ENCODE measurements at places on chromosomes 1 and 21.

DNA sequence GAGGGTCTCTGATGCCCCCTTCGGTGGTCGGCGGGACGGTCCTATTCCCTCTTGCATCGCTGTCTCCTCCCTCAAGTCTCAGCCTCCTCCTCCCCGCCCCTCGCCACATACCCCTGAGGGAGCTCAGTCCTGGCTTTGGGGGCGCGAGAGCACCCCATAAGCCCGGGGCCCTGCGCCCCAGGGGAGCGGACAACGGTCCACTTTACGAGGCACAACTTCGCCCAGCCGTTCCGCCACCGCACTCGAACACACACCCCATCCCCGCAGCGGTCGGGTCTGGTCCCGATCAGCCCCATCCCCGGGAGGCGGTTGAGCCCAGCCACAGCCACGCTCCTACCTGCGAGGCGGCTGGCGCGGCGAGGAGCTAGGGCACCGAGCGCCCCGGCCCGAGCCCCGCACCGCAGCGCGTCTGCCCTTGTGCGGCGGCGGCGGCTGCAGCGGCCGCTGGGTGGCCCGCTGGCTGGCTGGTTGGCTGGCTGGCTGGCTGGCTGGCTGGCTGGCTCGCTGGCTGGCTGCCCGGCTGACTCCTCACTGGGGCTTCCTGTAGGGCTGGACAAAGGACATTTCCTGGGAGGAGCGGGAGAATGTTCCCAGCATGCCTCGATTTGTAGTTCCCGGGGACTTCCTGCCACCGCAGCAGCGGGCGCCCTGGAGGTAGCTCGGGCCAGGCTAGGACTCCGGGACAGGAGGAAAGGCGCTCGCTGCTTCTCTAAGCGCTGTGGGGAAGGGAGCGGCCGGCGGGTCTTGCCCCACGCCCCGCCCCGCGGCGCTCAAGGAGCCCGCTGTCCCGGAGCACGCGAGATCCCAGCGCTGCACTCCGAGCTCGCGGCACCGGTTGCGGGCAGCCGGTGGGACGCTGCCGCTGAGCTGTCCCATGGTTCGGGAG is at the start of gene ZNF697:
Gene ZNF697 (minus strand): TSS at position 533 of the 886 bp plus-strand sequence. CDS start 22,166 bp downstream, outside the sequence.
- peak; percentile 83 for DNase-seq

- no peak for DNase-seq
Observed at GRCh38 chr1:52955129-52955970, 28.3 kb downstream of the SCP2 start.

DNA sequence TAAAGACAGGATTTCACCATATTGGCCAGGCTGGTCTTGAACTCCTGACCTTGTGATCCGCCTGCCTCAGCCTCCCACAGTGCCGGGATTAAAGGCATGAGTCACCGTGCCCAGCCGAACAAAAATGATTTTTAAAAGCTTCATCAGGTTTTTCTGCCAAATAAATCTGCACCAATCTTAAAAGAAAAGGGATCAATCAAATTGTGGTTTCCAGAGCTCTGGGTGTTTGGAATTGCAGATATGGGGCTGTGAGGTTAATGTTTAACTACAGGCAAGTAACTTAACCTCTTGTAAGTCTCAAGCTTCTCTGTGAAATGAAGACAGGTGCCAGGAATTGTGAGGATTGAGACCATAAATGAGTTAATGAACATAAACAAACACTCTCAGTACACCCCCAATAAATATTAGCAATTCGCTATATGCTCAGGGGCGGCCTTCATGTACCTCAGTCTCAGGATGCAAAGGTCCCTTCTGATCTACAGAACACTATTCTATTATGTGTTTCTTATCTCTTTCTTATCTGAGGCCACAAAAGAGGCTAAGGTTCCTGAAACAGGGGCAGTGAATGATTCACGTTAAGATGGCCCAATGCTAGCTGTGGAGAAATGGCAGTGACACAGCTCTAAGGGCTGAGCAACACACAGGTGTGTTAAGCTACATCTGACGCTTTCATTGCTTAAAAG is 7.1 kb upstream of the GNPAT start:
- no peak for DNase-seq

GRCh38 chr1:161287482-161288054 is 22.2 kb downstream of the MPZ start:
- DNase-seq, result no peak

- DNase-seq, result no peak
Observed at GRCh38 chr1:7684132-7684531, 87.0 kb upstream of the VAMP3 start.

- no peak for DNase-seq
Observed at GRCh38 chr1:36136535-36136934, 11.5 kb upstream of the COL8A2 start.

DNA sequence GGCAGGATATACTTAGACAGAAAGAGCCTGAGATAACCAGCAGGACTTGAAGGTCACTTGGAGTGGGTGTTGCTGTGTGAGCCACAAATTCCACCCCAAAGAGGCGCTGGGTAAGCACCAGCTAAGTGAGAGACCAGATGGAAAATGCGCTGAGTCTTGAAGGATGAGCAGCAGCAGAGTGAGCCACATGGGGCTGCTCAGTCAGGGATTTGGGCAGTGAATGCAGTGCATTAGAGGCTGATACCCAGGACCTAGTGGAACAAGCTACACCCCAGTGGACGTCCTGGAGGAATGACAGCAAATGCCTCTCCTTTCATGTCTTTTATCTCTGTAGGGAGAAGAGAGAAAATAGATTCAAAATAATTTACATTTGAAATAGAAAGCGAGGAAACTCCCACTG is 11.3 kb downstream of the GRIK1 start:
- DNase-seq, result no peak

DNA sequence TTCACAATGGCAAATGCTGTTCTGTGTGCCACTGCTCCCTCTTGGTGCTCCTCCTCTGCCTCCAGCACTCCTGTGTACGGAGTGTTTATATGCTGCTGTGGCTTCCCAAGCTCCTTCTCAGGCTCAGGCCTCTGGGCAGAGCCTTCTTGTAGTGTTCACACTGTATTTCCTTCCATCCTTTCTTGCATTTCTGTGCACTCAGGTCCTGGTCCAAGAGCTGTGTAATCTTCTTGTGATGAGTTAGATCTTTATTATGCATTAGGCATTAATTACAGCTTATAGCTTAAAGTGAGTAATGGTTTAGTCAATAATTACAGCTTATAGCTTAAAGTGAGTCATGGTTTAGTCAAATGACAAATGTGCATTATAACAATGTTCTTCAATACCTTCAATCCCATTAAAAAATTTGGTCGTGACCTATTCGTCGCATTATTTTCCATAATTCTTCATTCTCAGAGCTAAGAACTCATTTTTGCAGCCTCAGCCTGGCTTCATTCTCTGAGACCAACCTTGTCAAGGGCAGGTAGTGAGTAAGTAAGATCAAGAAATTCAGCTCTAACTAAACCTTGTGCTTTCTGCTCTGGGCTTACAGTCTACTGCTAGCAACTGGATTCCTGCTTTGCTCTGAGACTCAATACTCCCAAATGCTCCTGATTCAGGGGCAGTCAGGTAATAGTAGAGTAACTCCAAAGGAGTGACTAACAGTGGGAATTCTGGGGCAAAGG is 154.5 kb upstream of the SPAG17 start:
- DNase-seq, result no peak

GRCh38 chr1:31155216-31155806 is 84.4 kb downstream of the NKAIN1 start:
- DNase-seq, result peak; percentile 1

DNA sequence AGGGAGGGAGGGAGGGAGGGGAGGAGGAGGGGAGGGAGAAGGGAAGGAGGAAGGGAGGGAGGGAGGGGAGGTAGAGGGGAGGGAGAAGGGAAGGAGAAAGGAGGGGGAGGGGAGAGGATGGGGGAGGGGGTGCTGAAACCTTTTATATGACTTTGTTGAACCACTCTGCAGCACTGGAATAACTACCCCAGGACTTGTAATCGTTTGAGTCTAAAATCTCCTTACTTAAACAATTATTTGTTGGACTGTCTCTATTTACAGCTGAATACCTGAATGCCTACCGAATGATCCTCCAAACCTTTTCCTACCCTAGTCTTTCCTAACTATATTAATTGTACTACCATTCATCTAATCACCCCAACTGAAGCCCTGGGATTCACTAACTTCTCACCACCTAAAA is 181.8 kb downstream of the TPR start:
- no peak for DNase-seq

- no peak for DNase-seq
Observed at GRCh38 chr1:112530832-112531231, 22.1 kb downstream of the WNT2B start.

GRCh38 chr1:190022709-190023108 is 455.0 kb downstream of the BRINP3 start:
- no peak for DNase-seq

DNA sequence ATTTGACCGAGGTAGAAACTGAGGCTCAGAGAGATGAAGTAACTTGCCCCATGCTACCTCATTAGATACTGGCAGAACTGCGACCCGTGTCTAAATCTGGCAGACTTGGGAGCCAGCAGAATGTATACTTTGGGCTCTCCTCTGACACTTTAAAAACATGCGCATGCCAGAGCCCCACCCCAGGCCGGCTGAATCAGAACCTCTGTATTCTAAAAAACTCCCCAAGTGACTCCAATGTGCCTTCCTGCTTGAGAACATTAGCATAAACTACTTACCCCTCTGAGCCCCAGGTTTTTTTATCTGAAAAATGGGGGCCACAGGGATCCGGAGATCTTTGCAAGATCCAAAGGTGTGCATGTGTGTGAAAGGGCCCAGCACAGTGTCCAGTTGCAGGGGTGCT is 344.7 kb upstream of the USP24 start:
- no peak for DNase-seq

DNA sequence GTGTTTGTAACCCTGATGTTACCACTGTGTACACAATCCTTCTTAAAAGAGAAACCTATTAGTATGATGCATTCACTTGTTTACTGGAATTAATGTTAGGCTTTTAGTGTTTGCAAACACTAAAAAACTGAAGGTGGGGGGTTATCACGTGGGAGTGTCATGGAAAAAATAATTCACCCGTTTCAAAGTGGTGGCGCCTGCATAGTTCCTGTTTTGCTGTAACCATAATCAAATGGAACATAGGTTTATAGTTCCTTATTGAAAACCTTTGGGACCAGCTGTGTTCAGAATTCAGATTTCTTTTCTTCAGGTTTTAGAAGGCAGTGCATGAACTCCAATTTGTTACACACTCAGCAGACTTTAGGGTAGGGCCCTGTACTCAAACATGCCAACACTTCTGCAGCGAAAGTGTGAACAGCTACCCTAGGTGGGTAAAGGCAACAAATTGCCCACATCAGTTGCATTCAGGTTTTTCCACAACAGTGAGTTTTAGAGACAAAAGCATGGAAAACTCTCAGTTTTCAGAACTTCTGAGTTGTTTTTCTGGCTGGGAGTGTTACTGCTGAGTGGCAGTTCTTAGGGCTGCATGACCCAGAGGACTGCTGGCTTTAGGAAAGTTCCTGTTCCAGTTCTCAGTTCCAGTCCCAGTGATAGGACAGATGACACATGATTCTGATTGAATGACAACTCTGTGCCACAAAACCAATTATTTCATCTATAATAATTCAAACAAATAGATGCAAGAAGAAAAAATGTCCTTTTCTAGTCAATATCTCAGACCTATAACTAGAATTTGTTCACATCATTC is 29.1 kb upstream of the IVNS1ABP start:
- DNase-seq, result no peak

DNA sequence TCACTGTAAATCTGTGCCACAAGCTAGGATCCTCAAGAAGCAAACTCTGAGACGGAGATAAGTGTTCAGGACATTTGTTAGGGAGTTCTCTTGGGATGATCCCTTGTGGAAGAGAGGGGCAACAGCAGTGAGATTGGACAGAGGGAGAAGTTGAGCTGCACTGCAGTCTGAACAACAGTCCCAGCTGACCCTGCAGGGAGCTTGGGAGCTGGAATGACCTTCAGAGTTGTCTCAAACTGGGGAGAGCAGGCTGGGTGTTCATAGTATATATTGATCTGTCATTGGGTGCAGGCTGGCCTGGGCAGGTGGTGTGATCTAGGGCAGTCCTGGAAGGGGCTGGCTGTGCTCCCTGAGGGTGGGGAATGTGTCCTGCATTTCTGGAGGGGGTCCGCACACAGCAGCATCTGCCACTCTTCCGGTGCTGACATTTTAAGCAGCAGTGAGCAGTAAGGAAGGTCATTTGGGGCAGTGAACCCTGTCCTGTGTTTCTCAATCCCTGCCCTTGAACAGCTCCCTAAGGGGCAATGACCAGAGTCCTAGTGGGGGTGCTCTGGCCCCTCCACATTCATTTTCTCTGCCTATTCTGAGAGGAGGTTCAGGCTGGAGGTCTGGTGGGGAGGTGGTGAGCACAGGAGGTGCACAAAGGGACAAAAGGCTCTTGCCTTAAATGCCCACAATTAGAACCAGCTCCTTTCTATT is 90.2 kb upstream of the PPM1J start:
- no peak for DNase-seq

- no peak for DNase-seq
Observed at GRCh38 chr1:37605806-37606474, 10.2 kb upstream of the GNL2 start.

- DNase-seq, result no peak
Observed at GRCh38 chr21:29017639-29018237, 1.4 kb downstream of the RWDD2B start.

DNA sequence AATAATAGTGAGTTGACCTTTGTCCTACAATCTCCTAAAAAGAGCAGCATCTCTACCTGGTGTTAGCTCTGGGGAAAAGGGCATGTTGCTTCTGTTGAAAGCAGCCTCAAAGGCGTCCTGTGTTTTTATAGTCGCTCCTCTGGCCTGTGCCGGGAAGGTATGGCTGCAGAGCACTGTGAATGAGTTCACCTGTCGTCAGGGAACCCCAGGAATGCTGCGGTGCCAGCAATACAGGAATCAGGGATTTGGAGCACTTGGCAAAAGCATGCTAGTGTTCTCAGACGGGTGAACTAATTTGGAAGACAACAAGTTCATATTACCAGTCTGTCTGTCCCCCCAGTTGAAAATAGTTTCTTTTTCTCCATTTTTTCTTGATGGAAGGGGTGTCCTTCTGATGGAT is 60.3 kb upstream of the PGD start:
- no peak for DNase-seq

DNA sequence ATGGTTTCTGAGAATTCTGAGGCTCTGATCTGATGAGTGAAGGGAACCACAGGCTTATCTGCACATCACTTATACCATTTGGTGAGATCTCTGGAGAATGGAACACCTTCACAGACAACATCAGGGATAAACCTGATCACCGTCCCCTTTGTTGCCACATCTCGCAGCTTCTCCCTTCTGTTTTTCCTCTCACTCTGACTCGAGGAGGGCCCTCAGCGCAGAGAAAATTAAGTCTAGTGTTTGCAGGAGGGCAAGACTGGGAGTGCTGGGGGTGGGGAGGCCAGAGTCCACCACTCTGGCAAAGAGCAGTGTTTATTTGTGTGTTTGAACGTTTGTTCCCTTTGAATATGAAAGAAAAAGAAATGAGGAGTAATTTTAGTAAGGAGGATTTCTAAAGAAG is 29.0 kb upstream of the BATF3 start:
- no peak for DNase-seq

GRCh38 chr1:2840036-2840809 is 38.7 kb upstream of the TTC34 start:
- DNase-seq, result no peak

- DNase-seq, result no peak
Observed at GRCh38 chr1:168708698-168709404, 20.2 kb downstream of the DPT start.

- DNase-seq, result no peak
Observed at GRCh38 chr1:209383907-209384709, 199.4 kb upstream of the CAMK1G start.

- DNase-seq, result no peak
Observed at GRCh38 chr1:203096566-203096965, 10.8 kb upstream of the MYOG start.

- DNase-seq, result no peak
Observed at GRCh38 chr1:51417496-51418383, 87.4 kb upstream of the TTC39A start.

All from NCI-H748 treated with DMSO at 0.1 percent for 48 hours (cell line).